Adrenal gland (tissue), 19 donors: ENCODE measurements at places on chromosomes 2 and 18.

- no peak overlapping the region for H3K27ac ChIP-seq
- no peak for DNase-seq
- no peaks in the 10 kb centered on the region for H3K27me3 ChIP-seq
- H3K4me3 ChIP-seq = no peak overlapping the region
- peaks cover 6% of the 10 kb centered on the region for H3K4me1 ChIP-seq
These were observed 3.7 kb downstream of the FBXO48 start for GRCh38 chr2:68463287-68463877.

- no peak overlapping the region for H3K4me3 ChIP-seq
- no peaks in the 10 kb centered on the region for H3K27me3 ChIP-seq
- no peaks in the 10 kb centered on the region for H3K4me1 ChIP-seq
- DNase-seq = no peak
These were observed 14.9 kb upstream of the IL1R2 start for GRCh38 chr2:101976891-101977290.

DNA sequence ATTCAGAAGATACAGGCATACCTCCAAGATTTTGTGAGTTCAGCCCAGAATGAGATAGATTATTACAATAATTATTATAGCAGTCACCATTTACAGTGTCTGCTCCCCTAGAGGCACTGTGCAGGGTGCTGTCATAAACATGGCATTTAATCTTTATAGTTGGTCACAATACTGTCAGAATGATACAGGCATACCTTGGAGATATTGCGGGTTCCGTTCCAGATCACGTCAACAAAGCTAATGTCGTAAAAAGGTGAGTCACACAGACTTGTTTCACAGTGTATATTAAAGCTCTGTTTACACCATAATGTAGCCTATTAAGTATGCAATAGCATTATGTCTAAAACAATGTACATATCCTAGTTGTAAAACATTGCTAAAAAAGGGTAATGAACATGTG lies 45.6 kb downstream of the ZRANB3 start:
- no peak overlapping the region for H3K27ac ChIP-seq
- DNase-seq = no peak
- no peaks in the 10 kb centered on the region for H3K27me3 ChIP-seq
- no peak overlapping the region for H3K4me3 ChIP-seq
- H3K36me3 ChIP-seq = no peaks in the 10 kb centered on the region
- H3K4me1 ChIP-seq = no peaks in the 10 kb centered on the region

DNA sequence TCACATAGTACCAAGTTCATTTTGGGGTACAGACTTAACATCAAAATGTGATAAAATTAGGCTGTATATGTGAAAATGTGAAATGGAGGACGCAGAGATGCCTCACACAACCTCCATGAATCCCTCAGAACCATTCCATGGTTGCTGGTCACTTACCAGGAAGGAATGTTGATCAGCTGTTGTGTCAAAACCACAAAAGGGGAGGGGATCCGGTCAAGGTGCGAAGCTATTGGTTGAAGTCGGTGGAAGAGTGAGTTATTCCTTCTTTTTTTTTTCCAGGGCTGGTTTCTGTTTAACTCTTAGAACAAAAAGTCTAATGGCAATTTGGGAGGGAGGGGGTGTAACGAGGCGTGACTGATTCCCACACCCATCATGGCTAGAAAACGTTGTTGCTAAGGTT lies 32.3 kb upstream of the REG3A start:
- no peak for DNase-seq
- no peaks in the 10 kb centered on the region for H3K36me3 ChIP-seq
- no peak overlapping the region for H3K27ac ChIP-seq
- no peaks in the 10 kb centered on the region for H3K4me1 ChIP-seq

DNA sequence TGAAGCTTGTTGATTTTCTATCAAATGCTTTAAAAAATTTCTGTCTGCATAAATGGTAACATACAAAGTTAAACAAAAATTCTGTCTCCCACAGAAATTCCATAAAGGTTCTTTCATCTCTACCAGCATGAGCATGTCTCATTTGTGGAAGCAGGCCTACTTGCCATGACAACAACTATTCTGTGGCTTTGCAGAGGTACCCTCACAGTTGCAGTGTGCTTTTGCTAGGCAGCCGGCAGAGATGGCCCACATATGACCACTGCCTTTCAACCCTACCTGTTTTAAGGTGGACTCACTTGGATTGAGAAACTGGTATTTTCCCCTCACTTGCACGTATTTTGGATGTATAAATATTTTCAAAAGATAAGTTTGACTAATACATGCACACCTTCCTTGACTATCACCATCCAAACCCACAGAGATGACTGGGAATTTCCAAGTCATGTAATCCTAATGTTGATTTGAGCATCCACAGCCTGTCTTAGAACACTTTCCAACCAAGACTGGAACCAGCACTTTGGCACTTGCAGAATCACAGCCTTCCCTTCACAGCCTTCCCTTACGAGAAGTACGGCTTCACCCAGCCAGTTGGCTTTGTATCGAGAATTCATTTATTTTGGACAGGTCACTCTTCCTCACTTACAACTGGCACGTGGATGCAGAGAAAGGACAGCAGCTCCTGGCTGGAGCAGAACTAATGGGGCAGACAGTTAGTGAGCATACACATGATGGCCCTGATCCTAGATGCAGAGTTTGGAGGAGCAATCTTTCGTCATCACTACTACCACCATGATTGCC lies 9.3 kb upstream of the FHL2 start:
- no peak overlapping the region for H3K27ac ChIP-seq
- no peak overlapping the region for H3K4me3 ChIP-seq
- H3K27me3 ChIP-seq = no peaks in the 10 kb centered on the region
- peaks cover 37% of the 10 kb centered on the region for H3K4me1 ChIP-seq
- H3K36me3 ChIP-seq = no peaks in the 10 kb centered on the region

GRCh38 chr2:168622559-168622958 lies 166.5 kb downstream of the CERS6 start:
- H3K27ac ChIP-seq = no peak overlapping the region
- no peak for DNase-seq
- no peaks in the 10 kb centered on the region for H3K36me3 ChIP-seq
- H3K4me3 ChIP-seq = no peak overlapping the region

- no peak overlapping the region for H3K4me3 ChIP-seq
- DNase-seq = no peak
- no peaks in the 10 kb centered on the region for H3K27me3 ChIP-seq
- no peaks in the 10 kb centered on the region for H3K36me3 ChIP-seq
- H3K4me1 ChIP-seq = no peaks in the 10 kb centered on the region
- no peak overlapping the region for H3K27ac ChIP-seq
These were observed 140.4 kb downstream of the FAM161A start for GRCh38 chr2:61713457-61713856.

GRCh38 chr2:227036527-227036926 lies 127.5 kb downstream of the COL4A4 start:
- no peaks in the 10 kb centered on the region for H3K27me3 ChIP-seq
- no peak overlapping the region for H3K4me3 ChIP-seq
- no peak overlapping the region for H3K27ac ChIP-seq
- H3K36me3 ChIP-seq = no peaks in the 10 kb centered on the region
- no peak for DNase-seq
- H3K4me1 ChIP-seq = no peaks in the 10 kb centered on the region

GRCh38 chr2:43185146-43185545 lies 41.3 kb downstream of the ZFP36L2 start:
- H3K4me3 ChIP-seq = no peak overlapping the region
- no peak overlapping the region for H3K27ac ChIP-seq
- no peaks in the 10 kb centered on the region for H3K36me3 ChIP-seq
- no peak for DNase-seq

- H3K4me3 ChIP-seq = no peak overlapping the region
- H3K36me3 ChIP-seq = no peaks in the 10 kb centered on the region
- no peak for DNase-seq
- H3K27me3 ChIP-seq = no peaks in the 10 kb centered on the region
These were observed 219.5 kb upstream of the TANK start for GRCh38 chr2:160940699-160941098.

DNA sequence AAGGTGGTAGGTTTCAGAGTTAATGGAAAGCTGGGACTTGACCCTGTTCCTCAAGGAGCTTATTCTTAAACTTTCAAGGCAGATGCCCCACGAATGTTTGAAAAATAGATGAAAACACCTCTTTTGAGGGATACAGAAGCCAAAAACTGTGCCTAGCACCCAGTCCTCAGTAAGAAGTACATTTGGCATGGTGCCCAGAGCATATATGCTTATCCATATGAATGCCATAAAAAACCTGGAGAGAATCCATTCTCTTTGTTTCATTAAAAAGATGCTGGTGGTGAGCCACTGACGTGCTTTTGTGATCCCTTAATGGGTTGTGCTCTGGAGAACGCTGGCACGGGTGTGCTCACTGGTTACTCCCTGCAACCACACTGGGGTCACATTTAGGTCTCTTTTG lies 69.0 kb downstream of the IL1R2 start:
- H3K4me3 ChIP-seq = no peak overlapping the region
- no peak for DNase-seq
- H3K4me1 ChIP-seq = peaks cover 62% of the 10 kb centered on the region
- H3K36me3 ChIP-seq = no peaks in the 10 kb centered on the region

DNA sequence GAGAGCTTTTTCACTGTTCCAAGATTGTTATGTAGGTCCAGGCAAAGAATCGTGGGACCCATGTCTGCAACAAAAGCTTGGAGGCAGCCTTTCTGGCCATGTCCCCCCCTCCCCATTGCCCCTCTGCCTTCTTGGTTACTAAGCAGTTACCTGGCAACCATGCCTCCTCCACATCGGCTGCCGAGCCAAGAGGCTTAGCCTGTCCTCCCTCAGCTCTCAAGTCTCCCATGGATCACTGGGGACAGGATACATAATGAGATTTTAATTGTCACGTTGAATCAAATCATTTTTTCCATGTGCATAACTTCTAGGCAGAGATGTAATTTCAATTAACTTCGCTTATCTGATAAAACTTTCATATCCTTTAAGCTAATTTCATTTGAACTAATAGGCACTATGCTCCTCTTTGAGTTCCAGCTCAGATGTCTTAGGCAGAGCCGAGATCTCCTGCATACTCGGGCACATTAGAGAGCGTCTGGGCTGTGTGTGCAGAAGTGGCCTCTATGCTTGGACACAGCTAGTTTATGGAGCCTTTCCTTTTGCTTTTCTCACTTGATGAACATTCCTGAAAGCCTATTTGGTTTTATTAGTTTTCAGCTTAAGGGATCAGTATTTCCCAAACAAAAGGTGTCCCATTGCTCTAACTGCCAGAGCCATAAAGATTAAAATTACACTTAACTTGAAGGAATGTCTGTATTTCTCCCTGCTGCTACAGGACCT lies 80.7 kb downstream of the LYPD1 start:
- H3K27ac ChIP-seq = no peak overlapping the region
- DNase-seq = no peak
- no peaks in the 10 kb centered on the region for H3K27me3 ChIP-seq

DNA sequence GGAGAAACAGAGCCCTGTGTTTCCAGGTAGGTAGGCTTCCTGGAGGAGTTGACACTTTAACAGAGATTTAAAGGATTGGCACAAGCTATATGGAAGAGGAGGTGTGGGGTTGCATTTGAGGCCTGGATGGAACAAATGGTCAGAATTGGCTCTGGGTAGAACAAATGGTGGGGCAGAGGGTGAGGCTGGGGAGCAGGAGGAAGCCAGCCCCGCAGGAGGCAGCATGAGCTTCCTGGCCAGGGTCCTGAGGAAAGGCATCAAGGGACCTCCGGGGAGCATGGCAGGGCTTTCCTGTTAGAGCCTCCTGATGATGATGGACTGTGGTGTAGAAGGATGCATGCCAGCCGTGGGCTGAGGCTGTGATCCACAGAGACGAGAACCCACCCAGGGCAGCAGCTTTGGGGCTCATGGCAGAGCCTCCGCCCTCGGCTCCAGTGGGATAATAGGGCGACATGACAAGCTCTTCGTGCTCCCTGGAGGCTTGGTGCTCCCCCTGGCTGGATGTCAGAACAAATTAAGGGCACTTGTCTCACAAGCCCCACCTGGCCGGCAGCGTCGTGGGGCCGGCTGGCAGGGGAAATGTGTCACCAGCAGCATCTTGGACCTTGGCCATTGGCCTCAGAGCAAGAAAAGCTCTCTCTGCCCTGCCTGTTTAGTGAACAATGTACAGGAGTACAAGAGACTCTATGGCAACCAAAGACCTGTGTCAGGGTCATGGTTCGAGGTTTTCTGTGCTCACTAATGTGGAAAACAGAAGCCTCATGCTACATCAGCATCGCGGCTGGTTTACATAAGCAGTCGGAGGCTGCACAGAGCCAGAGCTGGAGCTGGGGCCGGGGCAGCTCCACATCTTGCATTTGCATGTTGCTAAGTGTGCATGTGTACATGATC lies 153.5 kb downstream of the MYCN start:
- no peak overlapping the region for H3K27ac ChIP-seq
- H3K4me3 ChIP-seq = no peak overlapping the region
- H3K27me3 ChIP-seq = no peaks in the 10 kb centered on the region
- no peak for DNase-seq

DNA sequence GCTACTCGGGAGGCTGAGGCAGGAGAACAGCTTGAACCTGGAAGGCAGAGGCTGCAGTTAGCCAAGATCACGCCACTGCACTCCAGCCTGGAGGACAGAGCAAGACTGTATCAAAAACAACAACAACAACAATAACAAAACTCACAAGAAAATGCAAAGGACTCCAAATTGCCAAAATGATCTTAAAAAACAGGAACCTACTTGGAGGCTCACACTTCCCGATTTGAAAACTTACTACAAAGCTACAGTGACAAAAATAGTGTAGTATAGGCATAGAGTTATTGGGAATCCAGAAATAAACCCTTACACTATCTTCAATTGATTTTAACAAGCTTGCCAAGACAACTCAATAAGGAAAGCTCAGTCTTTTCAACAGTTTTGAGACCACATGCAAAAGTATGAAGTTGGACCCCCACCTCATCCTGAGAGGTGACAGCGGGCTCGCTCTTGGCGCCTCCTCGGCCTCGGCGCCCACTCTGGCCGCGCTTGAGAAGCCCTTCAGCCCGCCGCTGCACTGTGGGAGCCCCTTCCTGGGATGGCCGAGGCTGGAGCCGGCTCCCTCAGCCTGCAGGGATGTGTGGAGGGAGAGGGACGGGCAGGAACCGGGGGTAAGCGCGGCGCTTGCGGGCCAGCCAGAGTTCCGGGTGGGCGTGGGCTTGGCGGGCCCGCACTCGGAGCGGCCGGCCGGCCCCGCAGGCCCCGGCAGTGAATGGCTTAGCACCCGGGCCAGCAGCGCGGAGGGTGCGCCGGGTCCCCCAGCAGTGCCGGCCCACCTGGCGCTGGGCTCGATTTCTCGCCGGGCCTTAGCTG lies 18.3 kb upstream of the ACVR2A start:
- no peak overlapping the region for H3K4me3 ChIP-seq
- H3K36me3 ChIP-seq = no peaks in the 10 kb centered on the region
- H3K27ac ChIP-seq = no peak overlapping the region
- no peak for DNase-seq

DNA sequence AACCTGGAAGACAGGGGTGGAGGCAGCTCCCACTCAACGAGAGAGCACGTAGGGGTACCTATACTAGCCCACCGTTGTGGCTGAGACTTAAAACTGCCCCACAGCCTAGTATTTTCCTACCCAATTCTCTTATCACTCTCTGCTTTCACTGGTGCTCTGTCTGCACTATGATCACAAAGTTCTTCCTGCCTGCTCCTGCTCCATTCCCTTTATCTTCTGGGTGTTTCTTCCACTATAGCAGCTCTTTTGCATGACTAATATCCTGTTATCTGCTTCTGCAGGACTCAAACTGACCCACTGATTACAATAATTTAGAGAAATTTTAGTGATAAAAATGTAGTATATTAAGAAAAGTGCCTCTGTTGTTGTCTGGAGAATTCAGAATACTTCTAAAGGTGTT lies 184.8 kb downstream of the LRP1B start:
- no peak overlapping the region for H3K27ac ChIP-seq
- no peaks in the 10 kb centered on the region for H3K27me3 ChIP-seq
- DNase-seq = no peak
- H3K36me3 ChIP-seq = no peaks in the 10 kb centered on the region
- H3K4me3 ChIP-seq = no peak overlapping the region

- no peak overlapping the region for H3K4me3 ChIP-seq
- H3K36me3 ChIP-seq = no peaks in the 10 kb centered on the region
- H3K4me1 ChIP-seq = no peaks in the 10 kb centered on the region
- no peaks in the 10 kb centered on the region for H3K27me3 ChIP-seq
- H3K27ac ChIP-seq = no peak overlapping the region
These were observed 13.4 kb upstream of the CREG2 start for GRCh38 chr2:101400506-101401325.
